ENCODE measurements at places on chromosomes 12 and 14.

GRCh38 chr14:104788161-104788818 is 7.3 kb downstream of the AKT1 start:
- DNase-seq, result no peak

DNA sequence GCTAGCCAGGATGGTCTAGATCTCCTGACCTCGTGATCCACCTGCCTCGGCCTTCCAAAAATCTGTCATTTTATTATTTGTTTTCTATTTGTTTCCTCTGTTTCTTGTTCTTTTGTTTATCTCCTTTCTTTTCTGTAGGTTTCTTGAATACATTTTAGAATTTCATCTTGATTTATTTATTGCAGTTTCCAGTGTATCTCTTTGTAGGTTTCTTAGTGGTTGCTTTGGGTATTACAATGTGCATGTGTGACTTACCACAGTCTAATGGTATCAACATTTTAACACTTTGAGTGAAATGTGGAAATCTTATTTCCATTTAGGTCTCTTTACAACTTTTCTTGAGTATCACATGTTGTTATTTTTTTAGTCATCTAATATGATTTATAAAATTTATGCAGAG is 29.9 kb upstream of the MUCL1 start:
- DNase-seq, result no peak

DNA sequence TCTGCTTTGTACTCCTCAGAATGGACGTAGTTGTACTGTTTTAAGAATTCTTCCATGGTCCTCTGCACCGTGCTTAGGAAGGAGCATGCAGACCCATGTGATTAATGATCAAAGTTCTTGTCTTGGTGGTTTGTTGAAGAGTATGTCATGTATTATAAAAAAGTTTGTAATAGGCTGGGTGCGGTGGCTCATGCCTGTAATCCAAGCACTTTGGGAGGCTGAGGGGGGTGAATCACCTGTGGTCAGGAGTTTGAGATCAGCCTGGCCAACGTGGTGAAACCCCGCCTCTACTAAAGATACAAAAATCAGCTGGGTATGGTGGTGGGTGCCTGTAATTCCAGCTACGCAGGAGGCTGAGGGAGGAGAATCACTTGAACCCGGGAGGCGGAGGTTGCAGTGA is 61.8 kb upstream of the RTL1 start:
- no peak for DNase-seq

DNA sequence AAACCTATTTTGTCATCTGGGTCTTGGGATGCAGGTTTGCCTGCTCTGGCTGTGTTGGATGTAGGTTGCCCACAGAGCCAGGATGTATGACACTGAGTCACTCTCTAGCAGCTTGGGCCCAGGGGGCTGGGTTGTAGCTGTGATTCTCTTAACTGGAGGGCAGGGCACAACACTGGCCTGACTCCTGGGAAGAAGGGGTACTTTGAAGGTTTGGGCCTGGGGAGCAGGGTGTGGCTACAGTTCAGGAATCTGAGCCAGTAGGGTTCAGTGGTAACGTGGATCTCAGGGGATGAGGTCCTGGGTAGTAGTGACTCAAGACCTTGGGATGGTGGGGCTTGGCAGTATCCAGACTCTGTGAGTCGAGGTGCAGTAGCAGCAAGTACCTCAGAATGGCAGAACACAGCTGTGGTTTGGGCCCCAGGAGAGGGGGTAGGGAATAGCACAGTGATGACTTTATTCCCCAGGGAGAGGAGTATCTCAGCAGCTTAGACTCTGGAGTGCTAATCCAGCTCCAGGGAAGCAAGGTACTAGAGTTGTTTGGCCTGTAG is 25.7 kb downstream of the TBC1D15 start:
- peak; percentile 92 for DNase-seq

- no peak for DNase-seq
These were observed 133.3 kb downstream of the DACT1 start for GRCh38 chr14:58771016-58771415.
